Head of caudate nucleus (tissue), 42 donors: ENCODE measurements at places on chromosomes 16 and 17.

GRCh38 chr17:66300956-66301355, 1.5 kb upstream of the PRKCA start:
- DNase-seq: no peak

DNA sequence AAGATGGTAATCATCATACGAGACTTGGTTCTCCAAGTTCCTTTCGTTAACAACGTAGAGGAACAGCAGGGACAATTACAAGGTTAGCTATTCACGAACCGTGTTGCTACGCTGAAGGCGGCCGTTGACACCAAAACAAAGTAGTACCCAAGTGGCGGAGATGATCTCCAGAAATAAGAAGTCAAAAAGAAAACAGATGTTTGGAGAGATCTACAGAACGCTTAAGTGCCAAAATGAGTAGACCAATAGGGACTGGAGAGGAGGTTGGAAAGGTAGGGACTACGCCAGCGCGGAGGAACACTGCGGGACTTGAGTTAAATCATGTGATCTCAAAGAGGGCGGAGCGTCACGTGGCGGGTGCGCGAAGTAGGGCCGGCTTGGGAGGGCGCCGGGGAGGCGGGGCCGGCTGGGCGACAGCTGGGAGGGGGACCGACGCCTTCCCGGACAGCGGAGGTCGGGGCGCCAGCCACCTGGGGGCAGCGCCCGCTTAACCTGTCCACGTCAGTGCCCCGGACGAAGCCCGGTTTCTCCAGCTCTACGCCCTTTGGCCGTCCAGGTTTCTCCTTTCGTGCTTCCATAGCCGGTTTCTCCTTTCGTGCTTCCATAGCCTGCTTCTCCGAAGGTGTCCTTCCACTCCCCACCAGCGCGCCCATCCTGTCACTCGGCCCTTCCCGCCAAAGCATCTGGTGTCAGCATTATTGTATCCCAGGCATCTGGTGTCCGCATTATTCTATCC, 636 bp upstream of the GABARAP start:
- peak; percentile 96 for DNase-seq

GRCh38 chr16:67387479-67388079, 5.7 kb downstream of the TPPP3 start:
- DNase-seq: no peak

DNA sequence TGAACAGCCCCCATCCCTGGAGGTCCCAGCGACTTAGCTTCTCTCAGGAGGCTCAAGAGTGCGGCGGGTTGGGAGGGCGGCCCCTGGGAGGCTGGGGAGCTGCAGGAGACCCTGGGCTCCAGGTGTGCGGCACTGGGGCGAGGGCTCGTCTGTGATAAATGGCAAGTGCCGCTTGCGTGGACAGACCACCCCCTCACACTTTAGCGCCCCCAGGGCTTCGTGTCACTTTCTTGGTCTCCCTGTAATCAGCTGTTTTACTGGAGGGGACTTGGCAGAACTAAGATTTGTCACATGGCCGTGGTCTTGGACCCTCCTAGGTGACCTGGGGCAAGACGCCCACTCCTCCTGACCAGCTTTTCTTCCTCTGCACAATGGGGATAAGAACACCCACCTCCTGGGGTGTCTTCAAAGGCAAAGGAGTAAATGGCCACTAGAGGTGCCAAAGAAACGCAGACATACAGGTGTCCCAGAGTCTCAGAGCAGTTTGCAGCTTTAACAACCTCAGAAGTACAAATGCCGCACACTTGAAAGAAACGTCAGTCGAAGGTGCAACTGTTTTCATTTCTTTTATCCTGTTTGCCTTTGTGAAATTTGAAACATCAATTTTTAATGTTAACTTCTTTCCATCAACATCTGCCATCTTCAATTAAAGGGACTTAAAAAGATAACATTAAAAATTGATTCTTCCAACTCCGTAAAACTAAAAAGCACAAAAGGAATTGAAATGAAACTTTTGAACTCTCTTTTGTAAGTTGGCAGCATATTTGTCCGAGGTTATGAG, 946 bp downstream of the OSGIN1 start:
- DNase-seq: no peak

- DNase-seq: peak; percentile 62
These were observed 3.2 kb upstream of the SOX8 start for GRCh38 chr16:978403-978802.

DNA sequence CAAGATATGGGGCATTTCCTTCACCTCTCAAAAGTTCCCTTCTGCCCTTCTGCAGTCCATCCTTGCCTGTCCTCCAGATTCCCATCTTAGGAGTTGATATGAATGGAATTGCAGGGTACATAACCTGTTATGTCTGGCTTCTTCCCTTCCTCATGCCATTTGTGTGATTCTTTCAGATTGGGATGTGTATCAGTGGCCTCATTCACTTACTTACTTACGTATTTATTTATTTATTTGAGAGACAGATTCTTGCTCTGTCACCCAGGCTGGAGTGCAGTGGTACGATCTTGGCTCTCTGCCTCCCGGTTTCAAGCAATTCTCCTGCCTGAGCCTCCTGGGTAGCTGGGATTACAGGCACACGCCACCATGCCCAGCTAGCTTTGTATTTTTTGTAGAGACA, 6.2 kb upstream of the TMEM94 start:
- no peak for DNase-seq

- no peak for DNase-seq
These were observed 202.6 kb upstream of the MYOCD start for GRCh38 chr17:12463102-12463501.

DNA sequence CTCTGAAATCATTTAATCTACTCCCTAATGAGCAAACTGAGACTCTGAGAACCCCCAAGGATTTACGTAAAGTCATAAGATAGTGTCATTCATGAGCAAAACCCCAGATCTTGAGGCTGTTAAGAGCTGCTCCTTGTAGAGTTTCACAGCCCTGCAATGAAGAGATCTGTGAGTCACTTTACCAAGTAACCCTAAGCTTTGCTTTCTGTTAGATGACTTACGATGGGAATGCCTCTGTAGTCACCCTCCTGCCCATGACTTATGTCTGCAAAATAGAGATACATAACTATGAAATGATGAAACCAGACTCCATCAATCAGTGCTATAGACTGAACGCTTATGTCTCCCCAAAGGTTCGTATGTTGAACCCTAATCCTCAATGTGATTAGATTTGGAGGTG, 117.7 kb downstream of the HS3ST3A1 start:
- no peak for DNase-seq

DNA sequence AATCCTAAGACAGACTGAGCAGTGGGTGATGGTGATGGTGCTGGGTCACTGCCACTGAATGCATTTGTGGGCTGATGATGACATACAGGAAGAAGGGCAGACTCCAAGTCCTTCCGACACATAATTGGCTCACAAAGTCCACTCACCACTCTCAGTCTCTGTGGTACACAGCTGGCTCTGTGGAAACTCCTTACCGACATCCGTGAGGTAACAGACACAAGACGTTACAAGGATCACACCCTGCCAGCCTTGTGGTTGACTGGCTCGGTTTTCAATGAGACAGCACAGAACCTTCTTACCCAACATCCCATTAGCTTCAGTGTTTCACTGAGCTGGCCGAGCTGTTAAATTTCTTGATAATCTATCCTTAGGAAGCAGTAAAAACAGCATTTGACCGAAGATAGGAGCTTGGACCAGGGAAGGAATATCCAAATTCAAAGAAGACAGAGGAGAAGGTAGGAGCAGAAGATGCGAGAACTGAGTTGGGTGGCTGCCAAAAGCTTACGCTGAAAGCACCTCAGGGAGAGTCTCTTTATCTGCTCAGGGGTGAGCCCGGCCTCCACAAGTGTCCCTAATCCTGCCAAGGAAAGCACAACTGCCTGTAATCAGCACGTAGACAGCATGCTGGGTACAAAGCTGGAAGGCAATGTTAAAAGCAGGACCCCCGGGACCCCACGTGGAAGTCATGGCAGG, 5.5 kb upstream of the MXRA7 start:
- DNase-seq: peak; percentile 46

DNA sequence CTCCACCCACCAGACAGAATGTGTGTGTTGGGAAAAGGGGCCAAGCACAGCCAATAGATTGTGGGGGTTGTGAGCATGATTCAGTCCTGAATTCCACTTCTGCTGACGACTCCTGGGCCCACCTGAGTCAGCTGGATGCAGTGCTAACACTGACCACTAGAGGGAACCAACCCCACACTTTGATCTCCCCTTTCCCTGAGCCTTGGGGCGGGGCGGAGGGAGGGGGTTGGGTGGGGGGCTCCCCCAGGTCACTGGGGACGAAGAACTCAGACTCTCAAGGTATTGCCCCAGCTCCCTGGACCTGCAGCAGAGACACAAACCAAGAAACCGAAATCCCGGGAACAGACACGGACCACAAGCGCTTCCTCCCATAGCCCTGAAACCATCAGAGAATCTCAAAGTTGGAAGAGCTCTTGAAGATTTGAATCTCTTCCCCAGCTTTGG, 621 bp upstream of the CSHL1 start:
- DNase-seq: peak; percentile 74

DNA sequence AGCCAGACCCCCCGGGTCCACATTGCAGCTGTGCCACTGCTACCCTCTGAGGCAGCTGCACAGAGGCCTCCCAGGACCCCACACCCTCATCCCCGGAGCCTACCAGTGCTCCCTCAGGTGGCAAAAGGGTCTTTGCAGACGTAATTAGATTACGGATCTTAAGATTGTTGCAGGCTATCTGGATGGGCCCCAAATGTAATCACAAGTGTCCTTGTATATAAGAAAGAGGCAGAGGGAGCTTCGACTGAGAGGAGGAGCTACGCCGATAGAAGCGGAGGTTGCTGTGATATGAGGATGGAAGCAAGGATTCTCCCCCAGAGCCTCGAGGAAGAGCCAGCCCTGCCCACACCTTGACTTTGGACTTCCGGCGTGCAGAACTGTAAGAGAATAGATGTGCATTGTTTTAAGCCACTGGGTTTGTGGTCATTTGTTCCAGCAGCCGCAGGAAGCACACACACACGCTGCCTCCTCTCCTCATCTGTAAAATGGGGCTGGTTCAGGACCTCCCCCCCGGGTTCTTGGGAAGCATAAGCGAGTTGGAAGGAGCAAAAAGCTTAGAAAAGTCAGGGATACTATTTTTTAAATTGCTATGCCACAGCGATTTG, 10.5 kb upstream of the RAI1 start:
- no peak for DNase-seq

DNA sequence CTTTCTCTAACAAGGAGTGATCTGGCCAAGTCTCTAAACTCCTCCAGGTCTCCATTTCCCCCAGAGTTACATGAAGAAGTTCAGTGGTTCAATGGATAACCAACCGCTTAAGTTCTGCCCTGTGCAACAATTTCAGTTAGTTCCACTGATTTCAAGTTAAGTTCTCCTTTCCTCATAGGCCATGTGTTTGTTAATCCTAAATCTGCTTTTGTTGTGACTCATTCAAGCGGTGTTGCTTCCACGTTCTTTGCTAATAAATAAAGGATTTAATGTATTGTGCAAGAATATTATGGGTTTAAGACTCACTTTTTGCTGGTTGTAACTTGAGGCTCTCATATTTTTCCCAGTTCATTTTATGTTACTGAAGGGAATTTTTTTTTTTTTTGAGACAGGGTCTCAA, 36.3 kb downstream of the GNA13 start:
- DNase-seq: no peak

DNA sequence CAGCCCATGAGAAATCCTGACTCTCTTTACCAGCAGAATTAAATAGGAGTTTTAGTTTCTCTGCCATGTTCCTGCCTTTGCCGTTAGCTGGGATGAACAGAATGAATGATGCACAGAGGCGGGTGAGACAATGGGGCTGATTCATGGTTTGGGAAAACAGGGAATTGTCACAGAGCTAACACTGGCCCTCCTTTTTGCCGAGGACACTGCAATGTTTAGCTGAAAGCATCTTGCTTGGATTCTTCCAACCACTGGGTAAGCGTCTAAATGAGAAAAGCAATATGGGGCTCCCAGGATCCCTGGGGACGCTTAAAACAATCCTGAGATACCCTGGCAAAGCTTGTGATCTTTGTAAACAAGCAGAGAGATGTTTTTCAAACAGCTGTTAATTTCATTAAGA, 12.8 kb upstream of the PAFAH1B1 start:
- peak; percentile 71 for DNase-seq

DNA sequence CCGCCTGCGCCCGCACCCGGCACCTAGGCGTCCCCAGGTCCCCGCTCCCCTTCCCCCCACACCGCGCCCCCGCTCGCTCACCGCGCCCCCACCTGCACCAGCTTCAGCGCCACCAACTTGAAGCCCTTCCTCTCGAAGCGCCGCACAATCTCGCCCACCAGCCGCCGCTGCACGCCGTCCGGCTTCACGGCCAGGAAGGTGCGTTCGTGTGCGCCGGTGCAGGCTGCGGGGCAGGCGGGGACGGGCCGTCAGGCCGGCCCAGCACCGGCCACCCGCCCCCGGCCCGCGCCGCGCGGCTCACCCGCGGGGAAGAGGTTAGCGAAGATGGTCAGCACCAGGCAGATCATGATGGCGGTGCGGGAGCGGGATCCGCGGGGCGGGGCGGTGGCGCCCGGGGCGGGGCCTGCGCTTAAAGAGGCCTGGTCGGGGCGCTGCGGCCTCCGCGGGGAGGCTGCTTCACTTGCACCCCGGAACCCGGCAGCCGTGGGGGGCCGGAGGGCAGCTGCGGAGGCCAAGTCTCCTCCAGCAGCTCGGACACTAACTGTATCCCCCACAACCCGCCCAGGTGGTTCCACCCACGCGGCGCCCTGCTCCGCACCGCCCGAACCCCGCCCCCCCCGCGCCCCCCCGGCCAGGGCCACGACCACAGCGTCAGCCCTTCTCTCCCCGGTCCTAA, at the start of gene NME3:
NME3 (minus strand) TSS at position 356 of the 676 bp plus-strand sequence; CDS start at position 347, 9 bp downstream.
- DNase-seq: peak; percentile 83

GRCh38 chr17:35171834-35172233, 22.4 kb downstream of the SLC35G3 start:
- DNase-seq: no peak

DNA sequence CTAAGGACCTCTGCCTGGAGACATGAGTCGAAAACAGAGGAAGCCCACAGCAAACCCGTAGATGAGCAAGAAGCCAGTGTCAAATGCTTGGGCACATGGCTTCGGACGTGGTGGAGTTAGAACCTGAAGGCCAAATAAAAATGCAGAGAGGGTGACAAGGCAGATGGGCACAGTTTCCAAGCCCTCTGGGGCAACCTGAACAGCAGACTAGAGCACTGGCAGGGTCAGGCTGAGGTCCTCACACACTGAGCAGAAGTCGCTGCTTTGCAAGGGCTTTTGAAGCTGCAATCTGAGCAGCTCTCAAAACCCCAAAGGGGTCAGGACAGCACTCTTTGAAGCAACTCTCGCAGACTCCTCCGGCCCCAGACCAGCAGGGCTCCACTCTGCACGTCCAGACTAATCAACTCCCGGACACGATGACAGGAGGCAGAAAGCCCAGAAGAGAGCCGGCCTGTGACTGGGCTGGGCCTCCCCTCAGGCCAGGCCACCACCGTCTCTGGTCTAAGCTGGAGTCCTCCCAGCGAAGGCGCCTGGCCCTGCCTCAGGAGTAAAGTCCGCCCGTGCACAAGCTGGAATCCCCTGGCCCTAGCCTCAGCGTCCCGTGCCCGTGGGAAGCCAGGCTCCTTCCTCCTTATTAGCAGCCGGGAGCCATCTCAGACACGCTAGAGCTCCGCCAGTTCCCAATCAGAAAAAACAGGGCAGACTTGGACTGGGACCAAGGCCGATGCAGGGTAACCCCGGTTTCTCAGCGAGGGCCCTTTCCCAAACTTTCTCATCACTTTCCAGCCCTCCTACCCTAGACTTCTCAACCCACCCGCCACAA, 924 bp downstream of the SMARCD2 start:
- DNase-seq: peak; percentile 61
